ENCODE measurements at places on chromosomes 12 and 14.

DNA sequence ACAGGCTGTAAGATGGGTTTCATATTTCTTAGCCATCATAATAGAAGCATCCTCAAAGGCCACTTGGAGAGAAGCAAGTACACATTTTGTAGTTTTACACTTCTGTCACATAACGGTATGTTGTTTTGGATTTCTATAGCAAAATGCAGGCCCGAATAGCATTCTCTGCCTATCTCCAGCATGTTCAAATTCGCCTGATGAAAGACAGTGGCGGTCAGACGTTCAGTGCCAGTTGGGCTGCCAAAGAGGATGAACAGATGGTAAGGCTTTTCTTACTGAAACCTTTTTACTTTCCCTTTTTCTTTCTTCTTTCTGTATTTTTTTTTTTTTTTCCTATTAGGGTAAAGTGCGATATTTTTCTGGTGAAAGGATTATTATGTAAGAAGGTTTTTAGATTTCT, 110.5 kb downstream of the TTLL5 start:
- no peak for DNase-seq

GRCh38 chr12:99957866-99958466, 26.8 kb downstream of the ANKS1B start:
- DNase-seq = no peak

GRCh38 chr12:60693019-60693626, 1097.3 kb downstream of the SLC16A7 start:
- peak; percentile 1 for DNase-seq

GRCh38 chr12:98416845-98417244, 98.5 kb upstream of the TMPO start:
- DNase-seq = peak; percentile 72

DNA sequence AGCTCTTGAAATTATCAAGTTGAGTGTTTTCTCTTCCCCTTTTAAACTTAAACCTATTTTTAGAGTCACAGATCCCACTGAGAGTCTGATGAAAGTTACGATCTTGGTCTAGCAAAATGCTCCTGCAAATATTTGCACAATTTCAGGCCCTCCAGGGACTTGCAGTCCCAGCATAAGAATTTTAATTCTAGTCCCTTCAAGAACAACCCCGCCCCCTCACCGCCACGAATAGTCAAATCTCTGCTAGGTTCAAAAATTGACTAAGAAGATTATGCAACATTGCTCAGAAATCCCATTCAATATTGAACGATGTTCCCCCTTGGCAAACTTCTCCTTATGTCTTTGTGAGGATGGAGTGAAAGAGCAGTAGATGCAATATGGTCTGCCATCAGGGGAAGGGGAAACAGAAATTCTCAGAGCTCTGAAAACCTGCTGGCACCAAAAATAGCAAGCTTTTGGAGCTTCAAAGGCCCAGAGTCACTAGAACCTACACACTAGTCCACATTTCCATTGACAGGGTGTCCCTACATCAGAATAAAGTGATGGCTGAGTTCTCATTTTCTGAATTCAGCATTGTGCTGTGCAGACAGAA, 127.5 kb upstream of the CCDC175 start:
- no peak for DNase-seq
